LHCN-M2 (cell line): ENCODE measurements at places on chromosomes 6 and 20.
A peak's percentile ranks its signal among the peaks of the same experiment; 100 is the strongest.

- DNase-seq: no peak
Measured at GRCh38 chr6:112207131-112207530, 47.2 kb downstream of the LAMA4 start.

DNA sequence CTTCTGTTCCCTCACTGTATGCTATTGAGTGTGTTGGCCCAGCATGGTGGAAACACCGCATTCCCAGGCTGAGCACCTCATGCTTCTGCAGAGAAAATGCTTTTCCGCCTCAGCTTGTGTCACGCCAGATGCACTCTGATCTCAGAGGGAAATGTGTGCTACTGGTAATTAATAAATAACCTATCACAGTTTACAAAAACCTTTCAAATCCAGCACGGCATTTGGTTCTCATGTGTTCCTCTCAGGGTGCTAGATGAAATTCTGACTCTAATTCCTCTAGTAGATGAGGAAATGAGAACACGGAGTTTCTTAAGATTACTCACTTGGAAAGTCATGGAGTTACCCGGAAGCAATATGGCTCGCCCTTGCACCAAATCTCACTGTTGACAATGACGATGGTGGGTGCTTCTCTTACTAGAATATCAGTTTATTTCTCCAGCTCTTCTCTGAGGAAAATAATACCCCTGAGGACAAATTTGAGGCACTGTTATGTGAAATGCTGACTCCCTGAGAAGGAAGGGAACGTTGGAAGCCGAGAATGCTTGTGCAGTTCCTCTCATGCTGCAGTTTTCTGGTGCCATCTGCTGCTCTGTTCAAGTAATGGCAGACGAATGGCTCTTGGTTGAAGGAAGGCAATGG lies 116.6 kb downstream of the RNF144B start:
- peak; percentile 73 for DNase-seq

DNA sequence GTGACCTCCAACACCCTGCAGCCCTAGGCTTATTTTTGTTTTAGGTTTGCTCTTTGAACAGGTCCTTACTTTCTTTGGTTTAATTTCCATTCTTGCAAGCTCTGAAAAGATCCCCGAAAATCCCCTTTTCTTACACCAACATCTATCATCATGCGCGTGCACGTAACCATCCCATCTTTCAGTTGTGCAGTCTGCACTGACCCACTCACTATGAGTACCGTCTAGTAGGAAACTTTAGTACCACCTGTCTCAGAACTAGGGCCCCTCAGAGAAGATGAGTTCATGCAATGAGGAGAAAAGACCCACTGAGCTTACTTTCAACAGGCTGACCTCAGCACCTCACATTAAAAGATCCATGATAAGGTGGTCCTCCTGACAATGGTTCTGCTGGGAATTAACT lies 120.6 kb upstream of the AGPAT4 start:
- DNase-seq: no peak

DNA sequence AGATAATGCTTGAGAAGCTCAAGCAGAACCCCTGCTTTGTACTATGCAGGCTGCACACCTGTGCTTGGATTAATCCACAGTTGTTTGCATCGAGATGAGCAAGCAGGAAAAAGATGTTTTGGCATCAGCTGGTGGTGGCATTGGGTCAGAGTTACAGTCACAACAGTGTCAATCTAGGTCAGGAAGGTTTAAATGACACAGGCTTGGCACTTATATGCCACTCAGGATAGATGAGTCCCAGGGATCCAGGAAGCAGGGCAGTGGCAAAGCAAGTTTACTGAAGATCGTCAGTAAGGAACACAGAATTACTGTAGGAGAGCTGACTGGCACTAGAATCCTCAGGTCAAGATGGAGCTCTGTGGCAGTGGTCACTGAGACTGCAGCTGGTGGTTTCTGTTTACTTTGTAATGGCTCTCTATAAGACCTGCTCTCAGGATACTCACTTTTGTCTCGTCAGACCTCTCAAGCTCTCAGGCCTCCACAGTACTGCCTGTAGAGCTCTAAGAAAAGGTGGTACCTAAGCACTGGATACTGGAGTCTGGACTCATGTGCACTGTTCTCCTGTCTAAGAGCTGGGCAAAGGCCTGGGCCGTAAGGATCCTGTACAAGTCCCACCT lies 110.1 kb upstream of the HS3ST5 start:
- no peak for DNase-seq
